ENCODE measurements at places on chromosomes 7 and 10.

- no peak for DNase-seq
Measured at GRCh38 chr10:91610919-91611318, 22.0 kb downstream of the PPP1R3C start.

GRCh38 chr7:132996581-132997242 is 85.2 kb downstream of the CHCHD3 start:
- no peak for DNase-seq

- no peak for DNase-seq
Measured at GRCh38 chr7:31432836-31433340, 81.0 kb upstream of the ITPRID1 start.

DNA sequence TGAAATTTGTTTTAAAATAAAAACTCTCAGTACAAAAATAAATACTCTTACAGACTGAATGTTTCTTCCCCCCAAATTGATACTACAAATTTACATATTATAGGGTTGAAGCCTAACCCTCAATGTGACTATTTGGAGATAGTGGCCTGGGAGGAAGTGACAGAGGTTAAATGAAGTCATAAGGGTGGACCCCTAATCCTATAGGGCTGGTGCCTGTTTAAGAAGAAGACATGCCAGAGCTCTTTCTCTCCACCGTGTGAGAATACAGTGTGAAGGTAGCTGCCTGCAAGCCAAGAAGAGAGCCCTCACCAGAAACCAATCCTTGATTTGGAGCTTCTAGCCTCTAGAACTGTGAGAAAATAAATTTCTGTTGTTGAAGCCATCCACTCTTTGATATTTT is 67.6 kb downstream of the MCU start:
- DNase-seq, result no peak

DNA sequence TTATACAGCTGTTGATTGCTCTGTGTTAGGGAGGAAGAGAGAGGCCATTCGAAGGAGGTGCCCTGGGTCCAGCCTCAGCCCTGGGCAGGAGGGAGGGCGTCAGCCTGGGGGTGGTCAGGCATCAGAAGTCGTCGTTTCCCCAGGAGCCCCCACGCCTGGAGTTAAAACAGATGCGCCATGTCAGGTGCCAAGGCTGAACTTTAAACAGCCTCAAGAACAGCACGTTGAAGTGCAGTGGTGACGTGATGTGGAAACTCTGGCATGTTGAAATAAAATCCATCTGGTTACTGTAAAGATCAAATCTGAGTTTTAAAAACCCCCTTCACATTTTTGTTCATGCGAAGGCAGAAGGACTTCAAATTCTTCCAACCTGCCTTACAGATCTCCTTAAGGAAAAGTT is 128.4 kb upstream of the PPP2R2D start:
- DNase-seq, result no peak

GRCh38 chr7:101602484-101603241 is 26.4 kb downstream of the MYL10 start:
- peak; percentile 71 for DNase-seq

- DNase-seq, result no peak
Measured at GRCh38 chr7:132760866-132761265, 184.6 kb upstream of the PLXNA4 start.

GRCh38 chr10:69418052-69418752 is 1.5 kb upstream of the TACR2 start:
- DNase-seq, result no peak

- DNase-seq, result peak; percentile 24
Measured at GRCh38 chr7:135147341-135147898, 452 bp upstream of the TMEM140 start.

GRCh38 chr10:16242446-16242845 is 194.4 kb upstream of the PTER start:
- no peak for DNase-seq

- peak; percentile 49 for DNase-seq
Measured at GRCh38 chr7:128830231-128831177, at the start of gene FLNC. Gene FLNC (plus strand): TSS chr7:128830406. CDS start chr7:128830638, 232 bp downstream.

- no peak for DNase-seq
Measured at GRCh38 chr10:86110156-86110786, 256.3 kb downstream of the GRID1 start.

Data from T47D (cell line).